ENCODE measurements at places on chromosomes 3 and 15.
A peak's percentile ranks its signal among the peaks of the same experiment; 100 is the strongest.

DNA sequence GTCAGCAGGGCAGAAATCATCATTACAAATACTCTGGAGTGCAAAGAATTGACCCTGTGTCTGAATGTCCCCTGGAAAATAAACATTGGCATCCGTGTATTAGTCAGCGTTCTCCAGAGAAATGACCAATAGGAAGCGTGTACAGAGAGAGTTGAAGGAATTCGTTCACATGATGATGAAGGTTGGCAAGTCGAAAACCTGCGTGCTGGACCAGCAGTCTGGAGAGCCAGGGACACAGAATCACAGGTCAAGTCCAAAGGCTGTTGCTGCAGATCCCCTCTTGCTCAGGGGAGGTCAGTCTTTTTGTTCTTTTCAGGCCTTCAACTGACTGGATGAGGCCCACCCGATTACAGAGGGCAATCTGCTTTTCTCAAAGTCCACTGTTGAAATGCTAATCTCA is 16.6 kb downstream of the GP9 start:
- DNase-seq: no peak

- DNase-seq: no peak
Measured at GRCh38 chr3:134867277-134867676, 72.2 kb downstream of the EPHB1 start.

- DNase-seq: no peak
Measured at GRCh38 chr3:107992976-107993684, 97.7 kb downstream of the CD47 start.

- no peak for DNase-seq
Measured at GRCh38 chr3:160928183-160928726, 172.2 kb downstream of the PPM1L start.

DNA sequence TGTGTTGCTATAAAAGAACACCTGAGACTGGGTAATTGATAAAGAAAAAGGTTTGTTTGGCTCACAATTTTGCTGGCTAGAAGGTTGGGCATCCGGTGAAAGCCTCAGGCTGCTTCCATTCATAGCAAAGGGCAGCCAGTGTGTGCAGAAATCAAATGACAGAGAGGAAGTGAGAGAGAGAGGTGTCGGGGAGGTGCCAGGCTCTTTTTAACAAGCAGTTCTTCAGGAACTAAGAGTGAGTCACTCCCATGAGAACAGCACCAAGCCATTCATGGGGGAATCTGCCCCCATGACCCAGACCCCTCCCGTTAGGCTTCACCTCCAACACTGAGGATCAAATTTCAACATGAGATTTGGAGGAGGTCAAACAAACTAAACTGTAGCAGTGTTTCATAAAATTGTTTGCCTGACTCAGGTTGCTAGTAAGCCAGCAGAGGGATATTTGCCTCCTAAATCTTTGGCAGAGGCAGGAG is 4.5 kb upstream of the PARP15 start:
- peak; percentile 14 for DNase-seq

GRCh38 chr3:8992199-8992598 is 28.9 kb upstream of the RAD18 start:
- DNase-seq: no peak

DNA sequence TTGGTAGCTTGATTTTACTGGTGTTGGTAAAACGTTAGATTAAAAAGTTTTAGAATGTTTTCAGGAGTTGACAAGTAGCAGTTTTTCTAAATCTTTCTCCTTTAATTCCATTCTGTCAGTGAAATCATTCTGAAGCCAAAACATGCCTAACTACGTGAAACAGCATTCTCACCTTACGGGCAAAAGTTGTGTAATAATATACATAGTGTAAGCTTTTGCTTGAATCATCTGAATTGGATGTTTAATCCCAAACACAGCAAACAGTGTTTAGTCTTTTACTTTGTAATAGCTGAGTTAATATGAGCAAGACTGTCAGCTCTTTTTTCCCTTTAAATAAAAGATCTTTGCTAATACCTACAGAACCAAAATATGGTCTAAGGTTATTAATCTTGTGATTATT is 100.6 kb downstream of the CYP19A1 start:
- DNase-seq: no peak

- no peak for DNase-seq
Measured at GRCh38 chr3:69005791-69006482, 7.5 kb downstream of the EOGT start.

- DNase-seq: no peak
Measured at GRCh38 chr3:61192222-61192621, 59.0 kb downstream of the FHIT start.

DNA sequence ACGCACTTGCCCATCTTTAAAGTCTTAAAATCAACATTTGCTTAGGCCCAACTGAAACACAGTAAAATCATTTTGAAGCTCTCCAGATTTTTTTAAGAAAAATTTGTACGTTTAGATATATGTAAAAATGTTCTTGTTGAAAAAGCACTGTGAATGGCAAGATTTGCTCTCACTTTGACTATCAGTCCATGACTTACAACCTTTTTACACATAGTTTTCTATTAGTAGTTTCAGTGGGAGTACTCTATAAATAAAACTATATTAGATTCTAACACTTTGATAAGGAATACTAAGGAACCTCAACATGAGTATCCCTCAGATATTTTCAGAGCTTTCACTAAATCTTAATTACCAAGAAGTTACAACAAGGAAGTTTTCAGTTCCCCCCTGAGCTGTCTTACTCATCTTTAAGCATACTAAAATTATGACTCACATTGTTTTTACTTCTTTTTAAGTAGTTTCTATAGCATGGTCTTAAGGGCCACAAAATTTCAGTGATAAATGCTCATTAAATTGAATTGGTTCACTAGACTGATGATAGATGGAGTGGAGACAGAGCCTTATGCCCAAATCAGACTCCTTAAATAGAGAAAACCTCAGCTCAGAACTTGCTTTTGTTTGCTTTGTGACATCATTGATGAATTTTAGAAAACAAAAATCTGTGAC is 31.6 kb upstream of the RAP2B start:
- DNase-seq: no peak

GRCh38 chr15:68877626-68878025 is 52.7 kb upstream of the SPESP1 start:
- no peak for DNase-seq

GRCh38 chr3:8793242-8793641 is 23.8 kb upstream of the OXTR start:
- no peak for DNase-seq

GRCh38 chr3:123876858-123877257 is 7.3 kb downstream of the MYLK start:
- DNase-seq: no peak

DNA sequence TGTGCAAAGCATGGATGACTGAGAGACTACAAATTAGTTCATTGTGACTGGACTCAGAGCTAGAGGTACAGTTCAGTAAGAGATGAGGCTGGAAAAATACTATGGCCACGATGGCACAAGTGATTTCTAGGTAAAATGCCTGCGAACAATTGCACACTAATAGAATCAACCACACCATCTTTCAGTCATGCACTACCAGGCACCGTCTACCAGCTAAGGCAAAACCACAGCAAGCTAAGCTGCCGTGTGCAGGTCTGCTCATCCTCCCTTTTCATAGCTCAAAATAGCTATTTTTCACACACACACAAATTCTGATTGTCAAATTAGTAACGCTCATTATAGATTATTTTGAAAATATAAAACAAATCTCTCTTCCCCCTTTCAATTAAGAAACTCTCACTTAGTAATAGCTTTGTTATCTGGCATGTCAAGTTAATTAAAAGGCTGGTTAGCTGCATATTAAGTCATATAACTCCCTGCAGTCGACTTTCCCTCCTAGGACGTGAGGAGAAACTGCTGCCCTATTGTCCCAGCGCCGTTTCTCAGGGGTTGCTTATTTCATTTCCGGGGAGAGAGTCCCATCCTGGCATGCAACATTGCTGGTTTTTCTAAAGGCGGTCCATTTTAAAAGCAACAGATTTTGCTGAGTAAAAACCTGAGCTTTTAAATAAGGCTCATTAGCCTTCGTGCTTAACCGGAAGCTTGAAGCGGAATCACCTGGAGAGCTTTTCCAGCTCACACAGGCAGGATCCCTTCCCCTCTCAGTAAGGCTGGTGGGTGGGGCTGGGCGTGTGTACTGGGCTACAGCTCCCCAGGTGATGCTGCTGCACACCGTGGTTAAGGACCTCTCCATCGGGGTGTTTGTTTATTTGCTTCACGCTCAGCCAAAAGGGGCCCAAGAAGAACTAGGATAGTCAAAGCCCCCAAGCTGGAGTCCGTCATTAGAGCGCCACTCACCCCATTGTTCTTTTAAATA is 16.9 kb upstream of the MEX3B start:
- no peak for DNase-seq

DNA sequence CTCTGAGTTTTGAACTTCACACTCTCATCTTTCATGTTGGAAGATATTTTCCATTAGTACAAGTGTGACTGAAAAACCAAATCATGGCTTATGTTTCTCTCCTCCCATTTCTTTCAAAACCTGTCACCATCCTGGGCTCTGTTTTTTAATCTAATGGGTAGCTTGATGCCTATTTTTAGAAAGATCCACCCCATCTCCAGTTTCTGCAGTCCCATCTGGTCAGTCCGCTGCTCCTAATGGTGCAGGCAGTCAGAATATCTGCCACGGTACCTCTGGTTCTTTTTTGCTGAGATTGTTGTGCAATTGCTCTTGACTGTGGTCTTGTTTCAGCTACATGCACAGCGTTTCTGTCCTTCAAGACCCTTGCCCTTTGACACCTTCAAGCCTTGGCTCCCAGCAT is 240.9 kb upstream of the CADM2 start:
- DNase-seq: no peak

- DNase-seq: no peak
Measured at GRCh38 chr3:194277104-194277785, 73.9 kb downstream of the CPN2 start.

DNA sequence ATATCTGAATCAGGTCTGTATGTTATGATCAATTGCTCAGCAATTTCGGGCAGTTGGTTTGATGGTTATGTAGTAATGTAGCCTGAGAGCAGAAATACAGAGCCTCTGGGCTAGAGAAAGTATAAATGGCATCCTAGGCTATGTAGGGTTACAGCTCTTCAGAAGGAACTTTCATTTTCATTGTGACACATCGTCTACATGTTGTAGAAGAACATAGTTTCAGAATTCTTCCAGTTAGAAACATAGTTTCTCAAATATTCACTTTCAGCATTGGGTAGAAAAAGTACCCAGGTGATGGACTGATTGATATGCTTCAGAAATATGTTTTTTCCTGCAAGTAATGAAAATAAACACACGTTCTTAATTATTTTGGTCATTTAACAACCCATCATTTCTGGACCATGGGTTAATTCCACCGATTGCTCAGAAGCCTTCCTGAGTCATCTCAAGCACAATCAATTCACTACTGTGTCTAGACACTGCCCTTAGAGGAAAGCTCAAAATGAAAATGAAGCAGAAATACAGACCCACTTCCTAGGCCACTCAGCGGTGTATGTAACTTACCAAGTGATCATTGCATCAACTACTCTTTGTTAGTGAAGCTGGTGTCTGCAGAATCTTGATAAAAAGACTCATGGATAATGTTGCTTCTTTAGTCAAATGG is 88.8 kb upstream of the TSEN2 start:
- DNase-seq: no peak

- DNase-seq: no peak
Measured at GRCh38 chr3:187080799-187081450, 58.4 kb downstream of the RPL39L start.

DNA sequence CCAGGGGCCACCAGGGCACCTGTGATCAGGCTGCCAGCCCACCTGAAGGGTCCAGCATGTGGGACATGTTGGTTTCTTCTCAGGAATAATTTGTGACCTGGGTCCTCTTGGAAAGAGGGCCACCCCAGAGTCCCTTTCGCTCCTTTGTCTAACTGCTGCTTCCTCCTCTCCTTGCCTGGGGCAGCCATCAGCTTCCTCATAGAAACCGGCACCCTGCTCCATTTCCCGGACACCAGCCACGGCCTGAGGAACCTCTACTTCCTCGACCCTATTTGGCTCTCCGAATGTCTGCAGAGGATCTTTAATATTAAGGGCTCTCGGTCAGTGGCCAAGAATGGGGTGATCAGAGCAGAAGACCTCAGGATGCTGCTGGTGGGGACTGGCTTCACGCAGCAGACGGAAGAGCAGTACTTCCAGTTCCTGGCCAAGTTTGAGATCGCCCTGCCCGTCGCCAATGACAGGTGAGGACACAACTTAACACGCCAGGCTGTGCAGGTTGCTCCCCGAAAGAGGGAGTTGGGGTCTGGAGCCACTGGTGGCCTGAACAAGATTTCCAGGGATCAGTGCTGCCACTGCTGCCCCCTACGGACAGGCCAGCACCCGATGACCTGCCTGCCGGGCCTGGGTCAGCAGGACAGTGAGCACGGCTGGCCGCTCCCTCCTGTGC is 109.7 kb downstream of the LRRK1 start:
- no peak for DNase-seq

DNA sequence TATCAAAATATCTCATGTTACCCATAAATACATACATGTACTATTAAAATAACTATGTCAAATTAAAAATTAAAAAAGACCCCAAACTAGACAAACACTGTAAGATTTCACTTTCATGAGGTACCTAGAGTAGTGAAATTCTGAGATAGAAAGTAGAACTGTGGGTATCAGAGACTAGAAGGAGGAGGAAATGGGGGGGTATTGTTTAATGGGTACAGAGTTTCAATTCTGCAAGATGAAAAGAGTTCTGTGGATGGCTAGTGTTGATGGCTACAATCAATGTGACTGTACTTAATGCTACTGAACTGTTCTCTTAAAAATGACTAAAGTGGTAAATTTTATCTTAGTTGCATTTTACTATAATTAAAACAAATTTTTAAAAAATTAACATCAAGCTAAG is 36.6 kb downstream of the RFX7 start:
- no peak for DNase-seq

GRCh38 chr3:124972457-124972856 is 37.9 kb upstream of the MUC13 start:
- no peak for DNase-seq

GRCh38 chr3:56291953-56292352 is 176.3 kb downstream of the ERC2 start:
- no peak for DNase-seq

DNA sequence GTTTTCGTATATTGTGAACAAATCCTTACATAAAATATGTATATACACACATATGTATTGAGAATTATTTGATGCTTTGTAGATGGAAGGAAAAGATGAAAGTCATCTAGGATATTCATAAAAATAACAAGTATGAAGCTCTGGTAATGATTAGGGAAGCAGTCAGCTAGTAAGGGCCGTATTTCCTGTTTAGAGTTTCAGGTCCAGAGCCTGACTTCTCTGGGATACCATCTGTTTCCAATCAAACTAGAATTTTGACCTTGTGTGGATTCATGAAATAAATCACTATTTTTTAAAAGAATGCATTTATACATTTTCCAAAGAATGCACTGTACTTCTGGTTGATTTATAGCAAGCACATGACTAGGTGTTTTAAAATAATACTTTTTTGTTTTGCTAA is 156.1 kb upstream of the CGNL1 start:
- no peak for DNase-seq

DNA sequence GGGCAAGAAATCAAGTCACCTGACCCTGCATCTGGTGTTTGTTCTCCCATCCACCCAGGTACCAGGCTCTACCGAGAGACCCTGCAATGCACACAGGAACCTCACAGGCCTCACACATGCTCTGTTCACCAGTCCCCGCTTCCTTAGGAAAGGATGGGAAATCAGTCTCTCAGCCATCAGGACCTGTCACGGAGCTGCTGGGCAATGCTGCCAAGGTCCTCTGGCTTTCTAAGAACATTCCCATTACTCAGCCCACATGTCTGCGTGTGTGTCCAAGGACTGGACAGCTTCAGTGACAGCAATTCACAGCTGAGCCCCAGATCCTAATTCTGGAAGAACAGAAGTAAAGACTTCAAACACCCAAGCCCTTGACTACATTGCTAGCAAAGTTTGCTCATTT is 6.5 kb upstream of the SRGAP3 start:
- DNase-seq: no peak

- no peak for DNase-seq
Measured at GRCh38 chr3:188305220-188305619, 151.3 kb downstream of the LPP start.
